Fibroblast of skin of right biceps (primary cell): ENCODE measurements at places on chromosomes 16 and 17.

DNA sequence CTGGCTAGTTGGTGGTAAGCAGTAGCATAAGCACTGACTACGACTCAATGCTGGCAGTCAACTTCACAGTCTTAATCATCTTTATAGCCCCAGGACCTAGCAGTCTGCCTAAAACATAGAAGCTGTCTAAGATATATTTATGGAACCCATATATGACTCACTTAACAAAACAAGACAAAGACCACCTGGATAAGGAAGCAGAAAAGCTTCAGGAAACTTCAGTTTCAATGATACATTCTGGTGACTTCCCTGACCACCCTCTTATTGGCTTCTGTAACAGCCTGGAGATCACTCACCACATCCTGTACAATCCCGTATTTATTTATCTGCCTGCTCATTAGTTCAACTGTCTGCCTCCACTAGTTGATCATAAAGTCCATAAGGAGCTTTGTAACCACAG lies 95.5 kb downstream of the PMP22 start:
- peak; percentile 90 for DNase-seq

DNA sequence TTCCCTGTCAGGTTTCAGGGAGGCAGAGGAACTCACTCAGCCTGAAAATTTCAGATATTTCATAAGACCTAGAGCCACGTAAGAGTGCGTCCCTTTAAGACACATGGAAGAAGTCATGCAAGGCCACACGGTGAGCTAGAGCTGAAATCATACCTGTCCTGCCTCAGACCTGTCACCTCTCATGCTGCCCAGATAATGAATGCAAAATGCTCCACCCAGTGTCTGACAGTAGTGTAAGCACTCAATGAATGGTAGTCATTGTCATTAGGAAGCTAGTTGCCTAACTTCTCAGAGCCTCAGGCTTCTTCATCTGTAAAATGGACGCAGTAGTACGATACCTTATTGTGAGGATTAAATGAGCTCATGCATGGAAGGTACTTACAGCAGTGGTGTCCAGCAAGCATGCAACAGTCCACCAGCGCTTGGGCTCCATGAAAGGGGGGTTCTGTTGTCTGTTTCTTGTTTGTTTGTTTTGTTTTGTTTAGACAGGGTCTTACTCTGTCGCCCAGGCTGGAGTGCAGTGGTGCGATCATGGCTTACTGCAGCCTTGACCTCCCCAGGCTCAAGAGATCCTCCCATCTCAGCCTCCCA lies 60.7 kb downstream of the WSB1 start:
- no peak for DNase-seq

DNA sequence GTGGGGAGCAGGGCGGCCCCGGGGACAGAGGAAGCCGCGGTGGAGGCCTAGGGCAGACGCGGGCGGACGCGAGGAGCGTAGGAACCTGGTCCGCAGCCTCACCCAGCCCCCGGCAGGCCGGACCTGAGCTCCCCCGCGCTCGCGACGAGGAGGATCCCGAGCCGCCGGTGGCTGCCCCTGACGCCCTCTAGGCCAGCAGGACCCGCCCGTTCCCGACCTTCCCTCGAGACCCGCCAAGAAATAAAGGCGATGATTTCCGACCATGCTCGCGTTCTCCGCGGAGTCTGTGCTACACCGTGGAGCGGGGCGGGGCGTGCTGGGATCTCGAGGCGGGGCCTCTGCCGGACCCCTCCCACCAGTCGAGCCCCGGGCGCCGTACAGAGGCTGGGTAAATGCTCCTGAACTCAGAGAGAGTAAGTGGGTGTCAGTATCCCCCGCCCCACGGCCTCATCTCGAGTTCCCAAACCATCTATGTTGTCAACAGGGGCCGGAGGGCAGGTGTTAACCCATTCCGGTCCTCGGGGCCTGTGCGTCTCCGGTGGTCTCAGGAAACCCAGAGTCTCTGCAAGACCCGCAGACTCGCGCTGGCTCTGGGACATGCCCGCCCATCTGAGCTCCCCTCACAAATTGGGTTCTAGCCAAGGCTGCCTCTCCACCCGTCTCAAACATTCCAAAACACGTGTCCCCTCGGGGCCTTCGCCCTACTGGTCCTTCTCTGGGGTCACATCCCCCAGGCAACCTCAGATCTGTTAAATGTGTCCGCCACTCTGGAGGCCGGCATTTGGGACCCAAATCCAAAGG lies 13.7 kb downstream of the SYCE1L start:
- peak; percentile 31 for DNase-seq

DNA sequence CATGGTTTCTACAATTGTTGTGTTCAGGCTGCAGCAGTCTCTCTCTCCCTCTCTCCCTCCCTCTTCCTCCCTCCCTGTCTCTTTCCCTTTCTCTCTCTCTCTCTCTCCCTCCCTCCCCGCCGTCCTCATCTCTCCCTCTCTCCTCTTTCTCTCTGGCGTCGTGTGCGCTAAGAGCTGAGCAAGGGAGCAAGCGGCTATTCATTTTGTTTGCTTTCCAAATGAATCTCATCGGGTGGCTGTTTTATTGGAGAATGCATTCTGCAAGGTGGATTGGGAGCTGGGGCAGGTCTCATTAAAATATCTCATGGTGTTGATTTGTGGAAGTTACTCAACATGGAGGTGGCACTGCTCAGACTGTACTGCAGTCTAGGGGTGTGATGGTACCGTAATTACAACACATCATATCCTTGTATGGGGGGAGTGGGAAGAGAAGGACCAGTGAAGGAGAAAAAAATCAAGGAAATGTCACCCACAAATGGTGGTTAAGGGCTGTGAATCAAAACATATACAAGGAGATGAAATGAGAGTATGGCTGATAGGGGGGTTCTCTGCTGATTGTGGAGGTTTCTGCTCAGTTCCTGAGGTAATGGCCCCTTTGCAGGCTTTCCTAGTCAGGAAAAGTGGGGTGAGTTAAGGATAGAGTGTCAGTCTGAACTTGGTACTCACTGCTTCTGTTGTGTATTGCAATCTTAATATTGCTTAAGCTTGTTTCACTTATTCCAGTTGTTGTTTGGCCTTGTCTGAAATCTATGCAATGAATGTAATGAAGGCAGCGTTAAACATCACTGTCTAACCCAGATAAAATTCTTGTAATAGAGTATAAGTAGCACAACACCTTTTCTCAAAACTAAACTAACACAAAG lies 2.7 kb downstream of the MSL1 start:
- peak; percentile 36 for DNase-seq

GRCh38 chr16:72511171-72511570 lies 339.2 kb upstream of the PMFBP1 start:
- peak; percentile 56 for DNase-seq

DNA sequence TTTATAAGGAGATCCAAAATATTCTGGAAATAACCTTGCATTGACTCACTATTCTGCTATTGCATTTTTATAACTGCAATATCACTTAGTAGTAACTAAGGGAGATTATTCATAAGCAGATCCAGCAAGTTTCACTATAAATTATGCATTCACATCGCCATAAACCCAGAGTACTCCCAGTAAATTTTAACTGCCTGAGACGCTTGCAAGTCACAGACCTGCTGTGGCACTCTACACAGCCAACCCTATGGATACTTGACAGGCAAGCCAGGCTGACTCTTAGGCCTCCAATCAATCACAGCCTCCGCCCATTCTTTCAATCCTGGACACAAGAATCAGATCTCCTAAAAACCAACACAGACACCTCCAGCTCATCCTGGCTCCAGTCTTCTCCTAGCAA lies 28.2 kb downstream of the USP31 start:
- no peak for DNase-seq

GRCh38 chr16:86571530-86571915 lies 4.9 kb downstream of the FOXC2 start:
- DNase-seq, result no peak
